ENCODE measurements at places on chromosomes 4 and X.
A peak's percentile ranks its signal among the peaks of the same experiment; 100 is the strongest.

- no peak for DNase-seq
Observed at GRCh38 chrX:154596290-154596929, 11.5 kb downstream of the CTAG1A start.

GRCh38 chr4:113383111-113383785 lies 333.8 kb downstream of the ANK2 start:
- DNase-seq, result no peak

- no peak for DNase-seq
Observed at GRCh38 chr4:169437299-169438047, 166.7 kb upstream of the SH3RF1 start.

DNA sequence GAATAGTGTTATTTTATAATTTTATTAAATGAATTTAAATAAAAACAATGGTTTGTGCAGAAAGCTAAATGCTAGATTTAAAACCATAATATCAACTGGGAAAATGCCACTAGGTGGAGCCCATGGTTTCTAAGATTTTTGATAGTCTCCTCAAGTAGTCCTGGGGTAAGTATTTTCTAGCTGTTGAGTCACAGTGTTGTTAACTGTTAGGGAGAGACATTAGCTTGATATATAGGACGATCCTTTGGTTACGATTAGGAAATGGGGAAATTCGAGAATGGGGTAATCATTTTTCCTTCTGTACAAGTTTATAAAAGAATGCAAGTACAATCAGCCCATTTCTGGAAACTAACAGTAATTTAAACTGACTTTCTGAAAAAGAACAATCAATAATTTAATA lies 378.4 kb downstream of the ANKRD50 start:
- DNase-seq, result peak; percentile 33

DNA sequence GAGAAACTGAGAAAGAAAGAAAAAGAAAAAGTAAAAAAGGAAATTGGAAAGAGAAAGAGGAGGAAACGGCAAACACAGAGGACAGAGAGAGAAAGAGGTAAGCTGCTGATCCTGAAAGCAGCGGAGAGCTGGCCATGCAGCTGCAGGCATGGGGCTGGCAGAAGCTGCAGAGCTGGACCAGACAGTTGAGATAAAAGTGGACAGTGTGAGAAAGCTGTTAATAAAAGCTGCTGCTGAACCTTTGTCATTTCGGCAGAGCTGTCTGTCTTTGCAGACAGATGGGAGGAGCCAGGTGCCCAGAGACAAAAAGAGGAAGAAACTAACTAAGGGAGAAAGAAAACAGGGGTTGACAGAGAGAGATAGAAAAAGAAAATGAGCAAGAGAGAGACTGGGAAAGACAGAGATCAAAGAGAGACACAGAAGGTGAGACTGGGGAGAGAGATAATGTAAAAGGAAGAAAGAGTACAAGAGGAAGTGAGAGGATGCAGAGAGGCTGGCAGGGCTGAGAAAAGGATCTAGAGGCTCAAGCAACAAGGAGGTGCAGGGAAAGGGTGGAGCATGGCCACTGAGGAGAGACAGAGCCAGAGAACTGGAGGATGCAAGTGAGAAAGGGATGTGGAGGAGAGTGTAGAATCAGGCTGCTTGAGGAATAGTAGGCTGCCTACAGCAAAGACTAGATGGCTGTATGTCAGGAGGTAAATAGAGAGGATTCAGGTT lies 376.8 kb upstream of the FGF16 start:
- no peak for DNase-seq

DNA sequence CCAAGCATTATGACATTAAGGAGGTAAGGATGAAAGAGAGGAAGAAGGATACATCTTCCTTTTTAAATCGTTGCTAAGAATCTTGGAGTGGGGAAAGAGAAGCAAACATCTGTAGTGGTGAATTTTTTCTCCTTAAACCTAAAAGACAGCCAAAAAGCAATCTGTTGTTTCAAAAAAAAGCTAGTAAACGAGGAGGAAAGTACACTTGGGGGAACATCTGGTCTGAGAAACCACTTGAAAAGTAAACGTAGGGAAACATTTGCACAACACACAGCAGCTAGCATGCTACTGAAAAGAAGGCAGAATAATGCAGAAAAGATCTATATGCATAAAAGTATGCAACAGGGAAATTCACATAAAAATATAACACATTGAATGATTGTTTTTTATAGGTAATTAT lies 1485.6 kb downstream of the PCDH19 start:
- DNase-seq, result no peak
